ENCODE measurements at places on chromosomes 4 and X. TPM values are rescaled to one million over a fixed set of nuclear protein-coding genes. Genes with fewer than 3 reads are reported as not detected.
A peak's percentile ranks its signal among the peaks of the same experiment; 100 is the strongest.

DNA sequence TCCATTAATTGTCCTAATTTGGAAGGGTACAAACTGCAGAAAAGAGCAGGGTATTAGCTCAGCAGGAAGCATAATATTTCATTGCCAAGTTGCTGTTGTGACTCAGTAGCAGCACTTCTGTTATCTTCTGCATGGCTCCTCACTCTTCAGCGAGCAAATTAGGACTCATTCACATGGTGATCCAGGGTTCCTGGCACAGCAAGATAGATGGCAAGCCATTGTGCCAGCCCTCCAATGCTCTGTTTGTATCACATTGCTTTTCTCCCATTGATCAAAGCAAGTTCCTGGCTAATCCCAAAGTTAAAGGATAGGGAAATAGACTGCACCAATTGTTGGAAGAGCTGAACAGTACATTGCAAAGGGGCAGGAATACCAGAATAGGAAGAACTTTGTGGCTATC, 382.5 kb upstream of the ATOH1 start:
- no peak for DNase-seq
- no peaks in the 10 kb centered on the region for H3K27me3 ChIP-seq
- H3K4me3 ChIP-seq, result no peak overlapping the region
- no peaks in the 10 kb centered on the region for H3K4me1 ChIP-seq
- no peak overlapping the region for H3K27ac ChIP-seq

- H3K27me3 ChIP-seq, result no peaks in the 10 kb centered on the region
- no peak for DNase-seq
- H3K4me1 ChIP-seq, result no peaks in the 10 kb centered on the region
- no peaks in the 10 kb centered on the region for H3K36me3 ChIP-seq
- H3K4me3 ChIP-seq, result no peak overlapping the region
Measured at GRCh38 chr4:136900696-136901095, 631.6 kb downstream of the PCDH18 start.

ABLIM2 gene
- total RNA-seq, result 12.3 TPM

GRCh38 chrX:1336948-1337779, 579 bp downstream of the IL3RA start:
- H3K36me3 ChIP-seq, result no peaks in the 10 kb centered on the region
- H3K4me3 ChIP-seq, result no peak overlapping the region
- DNase-seq, result no peak
- H3K4me1 ChIP-seq, result no peaks in the 10 kb centered on the region
- H3K27me3 ChIP-seq, result no peaks in the 10 kb centered on the region
- no peak overlapping the region for H3K27ac ChIP-seq

CSN2 gene
- not detected for total RNA-seq

GRCh38 chr4:55733932-55734331, 85.7 kb upstream of the EXOC1L start:
- H3K36me3 ChIP-seq, result no peaks in the 10 kb centered on the region
- peaks cover 7% of the 10 kb centered on the region for H3K27me3 ChIP-seq
- H3K4me3 ChIP-seq, result no peak overlapping the region
- no peaks in the 10 kb centered on the region for H3K4me1 ChIP-seq

C1QTNF7 gene
- 2.4 TPM for total RNA-seq

GRCh38 chr4:109708990-109709389, 5.7 kb upstream of the CASP6 start:
- peaks cover 4% of the 10 kb centered on the region for H3K36me3 ChIP-seq
- H3K27ac ChIP-seq, result no peak overlapping the region
- no peaks in the 10 kb centered on the region for H3K27me3 ChIP-seq
- H3K4me3 ChIP-seq, result no peak overlapping the region
- no peak for DNase-seq
- H3K4me1 ChIP-seq, result no peaks in the 10 kb centered on the region

GRCh38 chrX:132041015-132041414, 17.9 kb downstream of the STK26 start:
- DNase-seq, result no peak
- no peaks in the 10 kb centered on the region for H3K36me3 ChIP-seq
- no peak overlapping the region for H3K4me3 ChIP-seq
- peaks cover 24% of the 10 kb centered on the region for H3K27me3 ChIP-seq
- no peak overlapping the region for H3K27ac ChIP-seq

DNA sequence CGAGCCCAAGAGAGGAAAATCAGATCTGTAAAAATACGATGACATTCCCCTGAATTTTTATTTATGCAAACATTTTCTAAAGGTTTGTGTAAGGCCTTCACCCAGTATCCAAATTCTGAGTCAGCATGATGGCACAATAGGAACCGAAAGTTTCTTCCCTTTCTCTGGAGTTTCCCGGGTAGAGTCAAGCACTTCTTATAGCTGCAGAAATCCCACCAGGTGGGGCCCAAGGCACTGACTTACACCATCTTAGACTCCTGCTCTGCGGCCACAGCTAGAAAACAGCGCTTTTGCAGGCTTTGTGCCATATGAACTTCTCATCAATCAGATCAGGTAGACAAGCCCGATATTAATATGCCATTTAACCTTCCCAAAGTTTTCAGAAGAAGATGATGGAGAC, 13.4 kb downstream of the LEF1 start:
- H3K4me1 ChIP-seq, result no peaks in the 10 kb centered on the region
- no peaks in the 10 kb centered on the region for H3K27me3 ChIP-seq
- H3K4me3 ChIP-seq, result peak overlapping the region; percentile 37
- peak; percentile 38 for DNase-seq

TMSB15A gene
- 1.0 TPM for total RNA-seq

VCX3B gene
- total RNA-seq, result not detected

WNK3 gene
- total RNA-seq, result 27.2 TPM

- DNase-seq, result peak; percentile 63
- H3K27ac ChIP-seq, result no peak overlapping the region
- H3K4me1 ChIP-seq, result no peaks in the 10 kb centered on the region
- peaks cover 30% of the 10 kb centered on the region for H3K27me3 ChIP-seq
Measured at GRCh38 chrX:131633285-131633917, 89.5 kb downstream of the OR13H1 start.

- H3K4me1 ChIP-seq, result no peaks in the 10 kb centered on the region
- no peak for DNase-seq
- H3K4me3 ChIP-seq, result no peak overlapping the region
- no peak overlapping the region for H3K27ac ChIP-seq
- H3K27me3 ChIP-seq, result no peaks in the 10 kb centered on the region
- H3K36me3 ChIP-seq, result no peaks in the 10 kb centered on the region
Measured at GRCh38 chr4:66572949-66573348, 902.7 kb upstream of the EPHA5 start.

DNA sequence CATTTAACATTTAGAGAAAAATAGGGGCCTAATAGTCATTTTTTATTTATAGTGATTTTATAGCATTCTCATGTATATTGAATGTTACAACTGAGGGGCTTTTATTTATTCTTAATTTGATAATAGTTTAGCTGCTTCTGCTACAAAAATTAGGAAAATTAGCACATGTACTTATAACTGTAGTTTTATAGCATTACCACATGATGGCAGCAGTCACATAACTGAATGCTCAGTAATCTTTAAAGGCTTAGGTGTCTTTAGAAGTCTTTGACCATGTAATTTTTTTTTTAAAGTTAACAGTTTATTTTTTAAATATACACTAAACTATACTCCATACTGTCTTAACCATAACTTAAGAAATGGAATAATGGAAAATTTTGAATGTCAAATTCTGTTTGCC, 136.6 kb downstream of the STAG2 start:
- no peaks in the 10 kb centered on the region for H3K4me1 ChIP-seq
- H3K4me3 ChIP-seq, result no peak overlapping the region
- H3K27ac ChIP-seq, result no peak overlapping the region
- no peak for DNase-seq

- H3K27me3 ChIP-seq, result peaks cover 7% of the 10 kb centered on the region
- H3K27ac ChIP-seq, result no peak overlapping the region
- no peak for DNase-seq
- no peaks in the 10 kb centered on the region for H3K36me3 ChIP-seq
Measured at GRCh38 chrX:134636851-134637250, 21.4 kb downstream of the PLAC1 start.

MAGEA3 gene
- not detected for total RNA-seq

DNA sequence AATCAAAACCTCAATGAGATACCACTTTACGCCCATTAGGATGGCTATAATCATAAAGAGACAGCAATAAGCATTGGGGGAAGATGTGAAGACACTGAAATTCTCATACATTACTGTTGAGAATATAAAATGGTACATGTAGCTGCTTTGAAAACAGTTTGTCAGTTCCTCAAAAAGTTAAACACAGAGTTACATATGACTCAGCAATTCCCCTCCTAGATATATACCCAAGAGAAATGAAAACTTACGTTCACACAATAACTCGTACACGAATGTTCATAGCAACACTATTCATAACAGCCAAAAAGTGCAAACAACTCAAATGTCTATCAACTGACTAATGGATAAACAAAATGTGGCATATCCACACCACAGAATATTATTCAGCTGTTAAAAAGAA, 36.6 kb downstream of the PHF8 start:
- no peak for DNase-seq
- H3K36me3 ChIP-seq, result no peaks in the 10 kb centered on the region
- H3K4me3 ChIP-seq, result no peak overlapping the region
- no peaks in the 10 kb centered on the region for H3K4me1 ChIP-seq

DNA sequence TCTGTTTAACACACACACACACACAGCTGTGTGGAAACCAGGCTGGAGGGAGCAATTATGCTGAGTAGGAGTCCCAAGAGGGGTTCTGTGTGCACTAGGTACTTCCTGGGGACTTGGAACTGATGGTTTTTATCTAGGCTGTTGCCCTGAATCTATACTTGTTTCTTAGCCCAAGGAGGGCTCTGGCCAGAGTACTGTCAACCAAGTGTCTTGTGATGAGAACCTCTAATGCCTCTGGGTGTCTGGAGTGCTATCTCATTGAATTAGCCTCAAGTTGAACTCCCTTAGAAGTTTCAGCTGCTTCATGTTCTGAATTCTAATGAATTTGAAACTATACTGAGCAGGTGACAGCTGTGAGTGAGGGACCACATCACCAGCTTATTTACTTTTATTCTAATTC, 16.6 kb downstream of the ARHGAP24 start:
- H3K27me3 ChIP-seq, result no peaks in the 10 kb centered on the region
- H3K36me3 ChIP-seq, result no peaks in the 10 kb centered on the region
- no peak overlapping the region for H3K4me3 ChIP-seq
- no peak overlapping the region for H3K27ac ChIP-seq
- no peaks in the 10 kb centered on the region for H3K4me1 ChIP-seq

DNA sequence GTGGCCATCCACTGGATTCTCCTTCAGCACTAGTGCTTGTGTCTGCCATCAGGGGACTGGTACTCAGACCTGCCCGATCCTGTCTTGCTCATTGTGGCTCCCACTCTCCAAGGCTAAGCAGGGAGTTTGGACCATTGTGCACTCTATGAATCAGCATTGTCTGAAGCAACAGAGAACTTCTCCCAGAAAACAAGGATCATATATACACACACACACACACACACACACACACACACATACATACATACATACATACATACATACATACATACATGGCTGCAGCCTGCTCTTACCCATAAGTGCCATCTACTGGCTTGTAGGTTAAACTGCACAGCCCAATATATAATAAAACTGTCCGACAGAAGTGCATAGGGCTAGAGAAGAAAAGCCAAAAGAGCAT, 345.3 kb upstream of the LCORL start:
- no peaks in the 10 kb centered on the region for H3K36me3 ChIP-seq
- H3K27me3 ChIP-seq, result no peaks in the 10 kb centered on the region
- H3K4me1 ChIP-seq, result no peaks in the 10 kb centered on the region
- H3K27ac ChIP-seq, result no peak overlapping the region

DNA sequence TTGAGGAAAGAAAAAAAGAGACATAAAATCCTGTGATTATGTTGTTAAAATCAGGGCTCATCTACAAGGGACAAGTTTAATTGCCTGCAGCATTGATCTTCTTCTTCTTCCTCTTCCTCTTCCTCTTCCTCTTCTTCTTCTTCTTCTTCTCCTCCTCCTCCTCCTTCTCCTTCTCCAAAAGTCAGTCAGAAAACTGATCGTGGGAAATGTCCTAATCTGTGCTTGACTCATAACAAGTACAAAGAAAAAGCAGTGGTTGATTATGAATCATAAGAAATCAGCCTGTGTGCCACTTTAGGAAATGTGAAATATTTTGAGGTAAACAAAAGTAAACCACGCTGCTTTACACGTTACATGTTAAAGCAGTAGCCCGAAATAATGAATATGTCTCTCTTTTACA, 2.7 kb upstream of the ATP10D start:
- H3K27me3 ChIP-seq, result no peaks in the 10 kb centered on the region
- no peak overlapping the region for H3K27ac ChIP-seq
- no peak for DNase-seq
- H3K4me3 ChIP-seq, result no peak overlapping the region
- no peaks in the 10 kb centered on the region for H3K36me3 ChIP-seq

GRCh38 chrX:133364865-133365264, 50.4 kb downstream of the GPC4 start:
- no peak for DNase-seq
- no peaks in the 10 kb centered on the region for H3K27me3 ChIP-seq
- H3K4me3 ChIP-seq, result no peak overlapping the region
- no peaks in the 10 kb centered on the region for H3K36me3 ChIP-seq

Measured in adrenal gland (tissue), 19 donors.